ENCODE measurements at places on chromosomes 2 and 18. TPM values are rescaled to one million over a fixed set of nuclear protein-coding genes. Genes with fewer than 3 reads are reported as not detected.

DNA sequence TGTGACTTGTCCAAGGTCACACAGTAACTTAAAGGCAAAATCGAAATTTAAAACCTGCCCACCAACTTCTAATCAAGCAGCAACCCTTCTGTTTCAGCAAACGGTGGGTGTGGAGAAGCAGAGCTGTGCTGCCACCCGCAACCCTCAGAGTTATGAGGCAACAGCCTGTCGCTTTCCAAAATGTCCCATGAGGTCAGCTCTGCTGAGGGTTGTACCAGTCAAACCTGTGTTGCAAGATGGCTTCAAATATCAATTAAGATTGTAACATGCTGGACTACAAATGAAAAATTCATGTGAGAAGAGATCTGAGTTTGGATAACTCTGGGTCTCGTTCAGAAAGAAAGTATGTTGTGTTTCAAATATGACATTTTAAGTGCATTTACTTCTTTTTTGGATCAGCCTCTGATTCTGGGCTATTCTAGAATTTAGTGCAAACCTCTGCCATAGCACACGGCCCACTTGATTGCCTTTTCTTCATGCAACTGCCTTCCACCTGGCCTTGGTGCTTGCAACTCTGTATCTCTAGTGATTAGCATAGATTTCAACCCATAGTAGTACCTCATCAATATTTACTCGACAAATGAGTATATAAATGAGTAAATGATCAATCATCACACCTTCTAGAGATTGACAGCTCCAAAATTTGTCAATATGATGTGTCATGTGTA is 69.3 kb downstream of the TIMM21 start:
- H3K27ac ChIP-seq: no peak overlapping the region
- no peaks in the 10 kb centered on the region for H3K27me3 ChIP-seq
- no peak for DNase-seq

MALL gene
- total RNA-seq: not detected

TMEM18 gene
- 33.6 TPM for total RNA-seq

RTN4 gene
- total RNA-seq: 81.7 TPM

TLX2 gene
- total RNA-seq: not detected
